Stimulated activated CD4-positive, alpha-beta T cell treated with anti-CD3 and anti-CD28 coated beads, TNF-alpha, amount 100 ng/mL, for 48 hours (primary cell): ENCODE measurements at places on chromosomes 13 and 19.

GRCh38 chr13:57874530-57874929 lies 243.0 kb downstream of the PCDH17 start:
- no peak for DNase-seq

GRCh38 chr19:29668746-29669609 lies 3.7 kb downstream of the PLEKHF1 start:
- DNase-seq = no peak

- DNase-seq = no peak
Observed at GRCh38 chr13:52085421-52085820, 43.5 kb downstream of the NEK5 start.

GRCh38 chr13:40228496-40228895 lies 437.9 kb downstream of the FOXO1 start:
- DNase-seq = no peak

DNA sequence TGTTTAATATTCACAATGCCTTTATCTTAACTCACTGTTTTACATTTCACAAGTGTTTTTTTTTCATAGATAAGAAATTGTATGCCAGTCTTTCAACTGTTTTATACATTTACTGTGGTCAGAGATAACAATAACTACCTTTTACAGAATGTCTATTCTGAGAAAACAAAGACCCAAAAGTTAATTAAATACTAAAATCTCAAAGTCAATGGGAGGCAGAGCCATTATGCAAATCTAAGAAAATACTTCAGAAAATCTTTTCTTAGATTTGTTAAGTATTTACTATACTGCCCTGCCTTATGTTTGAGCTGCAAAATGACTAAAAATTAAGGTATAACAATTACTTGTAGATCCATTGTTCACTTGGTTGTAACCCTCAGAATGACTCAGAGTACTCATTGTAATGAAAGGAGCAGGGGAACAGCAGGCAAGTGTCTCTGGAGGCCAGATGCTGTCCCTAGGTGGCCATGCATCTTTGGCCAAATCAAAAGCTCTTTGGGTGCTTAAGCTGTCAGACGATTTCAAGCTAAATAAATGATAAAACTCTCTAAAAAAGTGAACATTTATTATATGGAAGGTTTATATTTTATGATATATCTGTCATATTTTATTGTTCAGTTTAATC lies 770.1 kb upstream of the PCDH20 start:
- DNase-seq = no peak

DNA sequence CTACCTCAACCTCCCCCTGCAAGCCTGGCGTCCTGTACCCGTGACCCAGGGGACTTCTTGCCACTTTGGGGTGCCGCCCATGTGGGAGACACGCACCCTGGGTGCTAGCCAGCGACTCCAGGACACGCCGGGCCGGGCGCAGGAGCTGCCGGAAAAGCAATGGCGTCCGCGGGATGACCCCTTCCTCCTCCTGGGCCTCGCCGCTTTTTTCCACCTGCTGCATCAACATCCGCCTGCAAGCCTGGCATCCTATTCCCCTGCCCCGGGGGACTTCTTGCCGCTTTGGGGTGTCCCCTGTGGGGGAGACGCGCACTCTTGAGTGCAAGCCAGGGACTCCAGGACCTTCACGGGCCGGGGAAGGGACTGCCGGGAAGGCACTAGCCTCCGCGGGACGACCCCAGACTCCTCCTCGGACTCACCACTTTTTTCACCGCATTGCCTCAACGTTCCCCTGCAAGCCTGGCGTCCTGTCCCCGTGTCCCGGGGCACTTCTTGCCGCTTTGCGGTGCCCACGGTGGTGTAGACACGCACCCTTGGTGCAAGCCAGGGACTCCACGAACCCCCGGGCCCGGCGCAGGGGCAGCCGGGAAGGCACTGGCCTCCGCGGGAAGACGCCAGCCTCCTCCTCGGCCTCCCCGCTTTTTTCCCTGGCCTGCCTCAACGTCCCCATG lies 237.8 kb downstream of the TUBA3C start:
- no peak for DNase-seq

GRCh38 chr13:96053003-96053703 lies at the start of gene UGGT2:
Gene UGGT2, minus strand, starts transcription at chr13:96053401. Its CDS starts 89 bp downstream, at chr13:96053312.
- DNase-seq = no peak

GRCh38 chr13:112705286-112705685 lies 15.4 kb downstream of the ATP11A start:
- DNase-seq = no peak

- no peak for DNase-seq
Observed at GRCh38 chr19:34618410-34618809, 58.5 kb downstream of the SCGB2B2 start.

GRCh38 chr13:45196622-45197021 lies 4.2 kb downstream of the KCTD4 start:
- DNase-seq = no peak

DNA sequence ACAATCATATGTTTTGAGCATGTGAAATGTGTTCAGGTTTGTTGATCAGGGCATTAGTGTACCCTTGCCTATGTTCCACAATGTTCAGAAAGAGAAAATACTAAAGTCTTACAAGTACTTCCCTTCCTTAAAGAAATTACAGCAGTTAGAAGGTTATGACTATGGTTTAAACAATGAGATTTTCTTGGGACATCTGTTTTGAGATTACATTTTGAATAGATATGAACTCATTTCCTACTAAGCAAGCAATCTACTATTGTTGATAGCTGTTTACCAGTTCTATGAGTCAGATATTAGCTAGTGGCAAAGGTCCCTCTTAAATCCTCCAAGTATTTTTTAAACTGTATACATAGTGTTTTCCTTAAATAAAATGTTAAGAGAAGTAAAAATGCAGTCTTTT lies 241.3 kb downstream of the DACH1 start:
- DNase-seq = no peak

GRCh38 chr13:95083758-95084157 lies 217.5 kb downstream of the ABCC4 start:
- DNase-seq = no peak

- DNase-seq = no peak
Observed at GRCh38 chr13:50797091-50797490, 46.4 kb downstream of the DLEU7 start.
